Stimulated activated naive CD4-positive, alpha-beta T cell (primary cell): ENCODE measurements at places on chromosomes 2 and 18.

- no peak for DNase-seq
These were observed 214.1 kb downstream of the MEIS1 start for GRCh38 chr2:66649006-66649405.

GRCh38 chr2:113005030-113005509, at the start of gene IL36A:
TSS of gene IL36A (plus strand) at chr2:113005459. CDS start at chr2:113005872, 413 bp downstream.
- no peak for DNase-seq

DNA sequence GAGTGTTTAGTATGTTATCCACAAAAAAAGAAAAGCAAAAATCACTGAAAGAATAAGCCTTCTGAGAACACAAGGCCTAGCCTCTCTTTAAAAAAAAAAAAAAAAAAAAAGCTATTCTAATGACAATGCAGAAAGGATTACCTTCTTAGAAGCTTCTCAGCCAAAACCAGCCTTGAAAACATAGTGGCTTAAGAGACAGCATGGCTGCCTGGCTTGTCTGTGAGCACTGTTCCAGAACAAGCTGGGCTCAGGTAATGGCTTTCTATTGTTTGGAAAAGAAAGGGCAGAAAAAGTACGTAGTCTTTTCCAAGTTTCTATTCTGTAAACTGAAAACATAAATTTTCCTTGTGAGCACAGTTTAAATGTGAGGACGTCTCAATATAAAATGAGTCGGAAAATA, 119.5 kb downstream of the MAP3K20 start:
- no peak for DNase-seq

GRCh38 chr2:154577390-154577789, 121.1 kb upstream of the KCNJ3 start:
- DNase-seq = no peak

DNA sequence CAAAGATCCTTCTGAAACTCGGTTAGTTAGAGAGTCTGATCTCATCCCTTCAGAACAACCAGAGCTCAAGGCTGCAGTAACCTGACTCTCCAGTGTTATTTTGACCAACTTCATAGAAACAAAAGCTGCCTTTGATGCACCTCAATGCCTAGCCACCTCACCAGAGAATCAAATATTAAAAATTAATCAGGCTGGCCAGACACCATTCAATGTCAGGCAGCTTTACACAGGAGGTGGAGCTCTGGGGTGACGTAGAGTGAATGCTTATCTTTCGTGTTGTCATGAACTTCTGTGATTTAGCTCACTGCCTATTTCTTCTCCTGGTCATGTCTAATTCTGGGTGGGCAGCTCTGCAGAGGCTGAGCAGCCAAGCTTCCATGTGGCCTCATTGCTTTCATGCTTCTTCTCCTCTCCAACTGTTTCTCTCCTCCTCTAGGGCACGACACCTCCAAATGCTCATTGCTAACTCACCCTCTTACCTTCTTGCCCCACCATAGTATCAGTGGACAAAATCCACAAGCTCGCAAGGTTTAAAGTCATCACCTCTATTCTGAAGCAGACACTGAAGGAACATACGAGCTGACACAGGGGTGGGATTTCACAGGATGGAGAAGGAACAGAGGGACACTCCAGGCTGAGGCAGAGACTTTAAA, 39.4 kb downstream of the AAK1 start:
- no peak for DNase-seq

- no peak for DNase-seq
These were observed 115.3 kb upstream of the RBBP8 start for GRCh38 chr18:22817844-22818243.

GRCh38 chr2:229180658-229181057, 90.4 kb downstream of the PID1 start:
- DNase-seq = no peak

DNA sequence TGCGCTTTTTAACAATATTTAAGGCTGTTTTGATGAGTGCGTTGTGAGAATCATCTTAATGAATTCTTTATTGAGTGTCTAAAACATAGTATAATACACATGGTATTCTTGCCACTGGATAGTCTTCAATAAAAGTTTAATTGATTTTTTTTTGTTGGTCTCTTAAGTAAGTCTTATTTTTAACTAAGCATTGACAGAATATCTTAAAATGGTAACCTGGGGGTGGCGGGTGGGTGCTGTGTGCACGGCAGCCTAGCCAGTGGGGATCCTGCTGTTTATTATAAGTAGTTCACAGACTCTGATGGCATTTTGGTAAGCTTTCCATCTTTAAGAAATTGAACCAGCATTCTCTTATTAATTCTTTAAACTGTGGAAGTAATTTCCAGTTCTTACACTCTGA, 6.0 kb downstream of the SOX11 start:
- no peak for DNase-seq

DNA sequence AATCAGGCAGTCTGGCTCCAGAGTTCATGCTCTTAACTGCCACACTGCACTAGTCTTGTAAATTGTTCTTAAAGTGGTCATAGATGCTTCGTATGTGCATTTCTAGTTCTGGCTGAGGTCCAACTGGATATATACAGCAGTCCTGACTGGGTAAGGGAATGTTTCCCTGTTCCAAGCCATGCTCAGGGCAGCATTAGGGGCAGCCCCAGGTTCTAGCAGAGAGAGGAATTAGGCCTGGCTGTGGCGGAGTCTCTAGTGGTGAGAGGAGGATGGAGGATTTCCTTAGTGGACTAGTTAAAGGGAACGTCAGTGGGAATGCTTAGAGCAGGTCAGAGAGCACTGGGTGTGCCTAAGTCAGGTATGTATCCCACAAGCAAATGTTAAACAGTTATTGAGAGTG, 28.0 kb downstream of the UBE2E3 start:
- DNase-seq = no peak

DNA sequence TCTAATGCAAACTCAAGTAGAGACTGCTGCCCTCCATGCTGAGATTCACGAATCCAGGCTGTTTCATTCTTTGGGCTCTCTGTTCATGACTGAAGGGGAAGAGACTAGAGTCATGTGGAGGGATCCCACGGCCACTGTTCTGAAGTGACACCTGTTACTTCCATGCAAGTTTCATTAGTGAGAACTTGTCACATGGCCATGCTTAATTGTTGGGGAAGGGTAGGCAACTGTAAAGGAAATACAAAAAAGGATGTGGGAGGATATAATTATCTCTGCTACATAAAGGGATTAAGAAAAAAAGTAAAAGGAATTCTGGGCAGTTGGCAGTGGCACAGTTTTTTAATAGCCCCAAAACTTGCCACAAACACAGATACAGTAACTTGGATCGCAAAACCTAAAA, 28.0 kb upstream of the PSME4 start:
- DNase-seq = no peak

DNA sequence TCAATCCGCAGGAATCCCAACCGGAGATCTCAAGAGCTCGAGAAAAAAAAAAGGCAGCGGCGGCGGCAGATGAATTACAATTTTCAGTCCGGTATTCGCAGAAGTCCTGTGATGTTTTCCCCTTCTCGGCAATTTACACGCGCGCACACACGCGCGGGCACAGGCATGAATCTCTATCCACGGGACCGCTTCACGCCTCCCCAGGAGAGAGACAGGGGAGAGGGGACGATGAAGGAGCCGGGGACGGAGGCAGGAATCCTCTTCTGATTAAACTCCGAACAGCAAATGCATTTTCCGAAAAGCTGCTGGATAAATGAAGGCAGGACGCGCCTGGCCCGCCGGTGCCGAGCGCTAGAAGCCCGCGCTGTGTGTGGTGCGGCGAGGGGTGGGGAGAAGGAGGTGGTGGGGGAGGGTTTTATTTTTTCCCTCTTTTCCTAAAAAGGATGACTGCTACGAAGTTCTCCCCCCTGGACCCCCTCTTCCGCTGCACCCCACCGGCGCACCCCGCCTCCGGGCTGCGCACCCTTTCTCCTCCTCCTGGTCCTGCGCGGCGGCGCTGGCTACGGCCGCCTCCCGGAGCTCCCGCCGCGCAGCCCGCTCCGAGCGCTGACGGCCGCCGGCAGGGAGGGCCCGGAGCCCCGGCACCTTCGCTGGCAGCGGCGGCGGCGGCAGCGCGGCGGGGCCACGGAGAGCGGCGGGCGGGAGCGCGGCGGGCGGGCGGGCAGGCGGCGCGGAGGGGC, at the start of gene BCL2:
Gene BCL2, minus strand, starts transcription at position 387 of the 740 bp plus-strand sequence.
- peak; percentile 75 for DNase-seq

GRCh38 chr2:203395858-203396257, 67.7 kb downstream of the ABI2 start:
- no peak for DNase-seq

DNA sequence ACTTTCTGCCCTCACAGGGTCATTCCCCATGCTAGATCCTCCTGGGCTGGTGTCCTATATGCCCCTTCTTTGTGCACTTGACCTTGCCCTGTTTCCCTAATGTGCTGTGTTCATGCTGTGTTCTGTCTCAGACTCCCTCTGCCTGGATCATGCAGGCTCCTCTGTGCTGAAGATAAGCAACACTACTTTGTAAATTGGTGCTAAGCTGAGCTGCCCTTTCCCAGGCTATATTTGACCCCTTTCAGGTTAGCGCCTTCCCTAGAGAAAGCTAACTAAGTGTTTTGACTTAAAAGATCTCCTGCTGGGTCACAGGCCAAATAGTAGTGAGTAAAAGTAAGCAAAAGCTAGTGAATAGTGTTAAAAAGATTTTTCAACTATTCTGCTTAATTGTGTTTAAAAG, 257.2 kb upstream of the RGPD4 start:
- DNase-seq = no peak

- DNase-seq = no peak
These were observed 92.4 kb downstream of the INPP5D start for GRCh38 chr2:233152541-233152940.

DNA sequence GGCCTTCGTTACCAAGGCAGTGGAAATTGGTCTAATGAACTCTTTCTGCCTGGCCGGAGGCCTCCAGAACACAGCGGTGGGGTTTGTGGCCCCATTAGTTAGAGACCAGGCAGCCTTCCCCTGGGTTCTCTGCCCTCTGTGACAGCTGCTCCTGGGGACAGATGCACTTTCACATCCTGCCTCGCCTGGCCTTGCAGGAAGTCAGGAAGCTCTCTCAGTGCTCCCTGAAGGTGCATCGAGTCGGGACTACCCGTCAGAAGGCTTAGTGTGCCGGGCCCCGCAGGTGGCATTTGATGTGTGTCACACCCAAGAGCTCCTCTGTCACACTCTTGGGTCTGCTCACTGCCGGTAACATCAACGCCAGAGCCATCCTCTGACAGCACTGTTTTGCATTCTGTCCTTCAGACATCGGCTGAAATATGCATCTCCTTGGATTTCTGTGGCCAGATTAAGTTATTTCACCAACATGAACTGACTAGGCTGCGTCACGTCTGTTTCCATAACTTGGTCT, 158.3 kb downstream of the LDLRAD4 start:
- peak; percentile 68 for DNase-seq

- no peak for DNase-seq
These were observed 9.5 kb downstream of the CXCR4 start for GRCh38 chr2:136108463-136108862.

GRCh38 chr2:29763371-29763770, 158.0 kb downstream of the ALK start:
- no peak for DNase-seq

DNA sequence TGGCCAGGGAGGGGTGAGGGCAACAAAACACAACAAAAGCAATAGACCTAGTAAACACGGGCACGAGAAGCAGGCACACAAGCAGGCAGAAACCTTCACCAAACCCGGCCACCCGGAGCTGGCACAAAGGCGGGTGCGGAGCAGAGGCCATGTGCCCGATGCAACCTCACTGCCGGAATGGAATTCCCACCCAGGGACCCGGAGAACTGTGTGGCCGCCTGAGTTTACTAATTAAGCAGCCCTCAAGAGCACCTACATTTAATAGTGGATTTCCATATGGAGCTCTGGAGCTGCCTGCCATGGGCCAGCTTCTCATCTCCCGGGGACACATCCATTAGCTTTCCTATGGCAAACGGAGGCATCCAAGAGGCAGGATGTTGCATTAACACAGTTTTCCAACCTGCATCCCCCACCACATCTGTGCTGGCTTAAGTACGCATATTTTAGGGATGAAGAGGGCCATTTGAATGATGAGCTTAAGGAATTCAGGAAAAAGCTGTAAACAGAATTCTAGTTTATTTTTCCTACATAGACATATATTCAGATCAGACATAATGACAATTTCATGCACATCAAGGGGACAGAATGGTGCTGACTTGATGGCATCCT, 104.5 kb upstream of the SMIM21 start:
- no peak for DNase-seq

DNA sequence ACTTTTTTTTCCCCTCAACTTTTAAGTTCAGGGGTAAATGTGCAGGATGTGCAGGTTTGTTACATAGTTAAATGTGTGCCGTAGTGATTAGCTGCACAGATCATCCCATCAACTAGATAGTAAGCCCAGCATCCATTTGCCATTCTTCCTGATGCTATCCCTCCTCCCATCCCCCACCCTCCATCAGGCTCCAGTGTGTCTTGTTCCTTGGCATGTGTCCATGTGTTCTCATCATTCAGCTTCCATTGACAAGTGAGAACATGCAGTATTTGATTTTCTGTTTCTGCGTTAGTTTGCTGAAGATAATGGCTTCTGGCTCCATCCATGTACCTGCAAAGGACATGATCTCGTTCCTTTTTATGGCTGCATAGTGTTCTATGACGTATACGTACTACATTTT, 47.2 kb upstream of the STON1 start:
- no peak for DNase-seq

DNA sequence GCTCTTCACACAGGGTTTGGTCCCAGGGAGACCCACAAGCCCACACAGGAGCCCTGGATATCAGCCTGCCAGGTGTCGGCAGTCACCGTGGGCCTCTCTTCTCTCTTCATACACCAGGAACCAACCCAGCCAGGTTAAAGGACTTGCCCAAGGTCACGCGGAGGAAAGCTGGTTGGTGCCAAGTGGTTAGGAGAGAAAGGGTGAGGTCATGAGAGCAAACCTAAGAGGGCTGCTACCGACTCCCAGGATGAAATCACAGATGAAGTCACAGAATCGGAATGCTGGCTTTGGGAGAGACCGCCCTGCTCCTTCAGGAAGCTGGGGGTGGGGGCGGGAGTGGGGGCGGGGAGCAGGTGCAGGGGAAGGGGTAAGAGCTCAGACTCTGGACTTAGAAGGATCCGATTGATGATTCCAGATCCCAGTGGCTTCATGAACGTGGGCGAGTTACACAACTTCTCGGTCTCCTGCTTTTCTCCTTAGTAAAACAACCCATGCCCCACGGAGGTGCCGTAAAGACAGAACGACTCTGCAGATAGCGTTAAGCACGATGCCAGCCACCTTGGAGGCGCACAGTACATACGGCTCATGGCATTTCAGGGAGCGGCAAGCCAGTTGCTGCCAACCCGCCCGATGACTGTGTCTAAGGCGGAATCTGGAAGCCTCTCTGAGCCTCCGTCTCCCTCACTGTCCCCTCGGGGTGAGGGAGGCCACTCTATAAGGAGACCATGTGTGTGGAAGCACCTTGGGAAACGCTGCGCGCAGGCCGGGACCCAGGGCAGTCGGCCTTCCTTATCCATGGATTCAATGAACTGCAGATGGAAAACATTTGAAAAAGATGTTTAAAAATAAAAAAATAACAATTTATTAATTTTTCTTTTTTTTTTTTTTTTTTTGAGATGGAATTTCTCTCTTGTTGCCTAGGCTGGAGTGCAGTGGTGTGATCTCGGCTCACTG, 23.0 kb upstream of the TAF1B start:
- DNase-seq = no peak
